ENCODE measurements at places on chromosomes 16 and 17.

DNA sequence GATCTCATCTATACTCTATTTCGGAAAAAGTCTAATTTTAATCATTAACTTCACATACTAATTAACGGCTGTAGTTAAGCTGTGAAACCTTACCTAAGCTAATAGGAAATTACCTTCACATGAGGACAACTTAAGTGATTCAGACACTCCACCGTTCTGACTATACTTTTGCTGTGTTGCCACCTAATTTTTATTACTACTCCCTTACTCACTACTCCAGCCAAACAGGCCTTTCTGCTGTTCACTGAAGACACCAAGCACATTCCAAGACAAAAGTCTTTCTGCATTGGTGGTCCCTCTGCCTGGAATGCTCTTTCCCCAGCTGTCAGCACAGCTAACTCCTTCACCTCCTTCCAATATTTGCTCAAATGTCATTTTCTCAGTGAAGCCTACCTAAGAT lies 1.3 kb downstream of the CMTR2 start:
- no peak for DNase-seq

DNA sequence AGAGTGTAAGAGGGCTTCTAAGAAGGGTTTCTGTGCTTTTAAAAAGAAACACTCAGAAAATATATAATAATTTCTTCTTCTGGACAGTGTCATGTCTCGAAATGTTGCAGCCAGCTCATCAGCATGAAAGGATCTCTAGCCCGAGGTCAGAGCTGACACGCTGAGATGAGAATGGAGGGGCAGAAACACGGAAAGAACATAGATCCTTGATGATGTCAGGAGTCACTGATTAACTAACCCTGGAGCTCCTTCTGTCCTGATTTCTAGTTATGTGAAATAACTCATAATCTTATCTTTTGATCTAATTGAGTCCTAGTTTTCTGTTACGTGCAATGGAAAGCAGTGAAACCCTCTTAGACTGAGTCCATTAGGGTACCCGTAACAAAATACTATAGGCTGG lies 10.3 kb upstream of the TOX3 start:
- DNase-seq, result no peak

GRCh38 chr17:40415390-40415789 lies 2.3 kb downstream of the TOP2A start:
- DNase-seq, result no peak

GRCh38 chr16:89145406-89146161 lies 26.0 kb upstream of the CDH15 start:
- DNase-seq, result no peak

DNA sequence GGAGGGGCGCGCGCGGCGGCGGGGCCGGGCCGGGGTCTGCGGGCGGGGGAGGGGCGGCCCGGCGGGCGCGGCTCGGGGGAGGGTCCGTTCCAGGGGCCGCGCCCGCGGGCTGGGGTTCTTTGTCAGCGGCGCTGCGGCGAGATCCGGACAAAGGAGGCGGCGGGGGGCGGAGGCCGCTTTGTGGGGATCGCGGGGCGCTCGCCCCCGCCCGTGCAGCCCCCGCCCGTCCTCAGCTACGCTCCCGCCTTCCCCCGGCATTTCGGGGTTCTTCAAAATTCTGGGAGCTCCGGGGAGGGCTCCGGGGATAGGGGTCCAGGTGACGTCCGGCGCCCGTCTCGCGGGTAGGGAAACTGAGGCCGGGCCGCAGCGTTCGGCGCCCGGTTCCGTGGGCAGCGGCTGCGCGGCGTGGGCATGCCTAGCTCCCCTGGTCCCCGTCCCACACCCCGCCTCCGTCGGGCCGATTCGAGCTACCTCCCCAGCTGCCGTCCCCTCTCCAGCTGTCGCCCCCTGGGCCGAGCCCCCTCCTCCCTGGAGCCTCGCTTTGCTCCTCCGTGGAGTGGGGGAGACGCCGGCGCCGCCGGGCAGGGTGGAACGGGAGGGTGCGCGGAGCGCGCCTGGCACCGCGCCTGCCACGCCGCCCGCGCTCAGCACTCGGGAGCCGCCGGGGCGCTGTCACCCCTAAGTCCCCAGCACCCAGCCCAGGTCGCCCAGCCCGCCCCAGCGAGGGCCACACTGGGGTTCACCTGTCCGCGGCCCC lies 546 bp downstream of the SNN start:
- DNase-seq, result peak; percentile 35

DNA sequence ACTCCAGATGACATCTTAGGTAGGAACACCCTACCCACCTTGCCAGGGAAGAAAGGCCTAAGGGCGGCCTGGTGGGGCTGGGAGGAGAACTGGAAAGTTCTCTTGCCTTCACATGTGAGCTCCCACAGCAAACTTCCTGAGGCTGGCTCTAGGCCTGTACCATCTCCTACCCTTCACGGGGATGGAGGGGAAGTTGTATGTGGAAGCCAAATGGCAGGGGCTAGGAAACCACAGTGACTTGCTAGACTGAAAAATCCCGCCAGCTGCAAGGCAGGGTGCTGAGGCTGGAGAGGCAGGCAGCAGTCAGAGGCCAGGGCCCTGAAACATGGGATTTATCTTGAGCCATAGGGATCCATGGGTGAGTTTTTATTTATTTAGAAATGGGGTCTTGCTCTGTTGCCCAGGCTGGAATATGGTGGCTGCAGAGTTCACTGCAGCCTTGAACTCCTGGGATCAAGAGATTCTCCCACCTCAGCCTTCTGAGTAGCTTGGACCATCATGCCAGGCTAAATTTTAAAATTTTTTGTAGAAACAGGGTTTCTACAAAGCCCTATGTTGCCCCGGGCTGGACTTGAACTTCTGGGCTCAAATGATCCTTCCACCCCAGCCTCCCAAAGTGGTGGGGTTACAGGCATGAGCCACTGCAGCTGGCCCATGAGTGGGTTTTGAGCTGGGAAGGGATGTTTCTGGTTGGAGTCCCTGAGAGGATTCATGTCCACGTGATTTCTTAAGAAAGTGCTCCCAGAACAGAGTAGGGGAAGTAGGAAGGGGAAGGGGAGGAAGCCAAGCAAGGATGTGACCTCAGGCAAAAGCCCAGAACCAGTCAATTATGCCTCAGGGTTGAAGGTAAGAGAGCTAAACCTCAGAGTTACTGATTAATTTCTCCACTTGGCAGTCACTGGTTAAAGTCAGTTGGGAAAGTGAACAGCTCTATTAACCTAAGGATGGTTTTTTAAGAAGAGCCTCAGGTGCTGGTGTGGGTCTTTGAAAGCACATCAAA lies 4.0 kb upstream of the KAT8 start:
- DNase-seq, result no peak

GRCh38 chr17:36889770-36890349 lies 47.4 kb upstream of the LHX1 start:
- DNase-seq, result no peak

DNA sequence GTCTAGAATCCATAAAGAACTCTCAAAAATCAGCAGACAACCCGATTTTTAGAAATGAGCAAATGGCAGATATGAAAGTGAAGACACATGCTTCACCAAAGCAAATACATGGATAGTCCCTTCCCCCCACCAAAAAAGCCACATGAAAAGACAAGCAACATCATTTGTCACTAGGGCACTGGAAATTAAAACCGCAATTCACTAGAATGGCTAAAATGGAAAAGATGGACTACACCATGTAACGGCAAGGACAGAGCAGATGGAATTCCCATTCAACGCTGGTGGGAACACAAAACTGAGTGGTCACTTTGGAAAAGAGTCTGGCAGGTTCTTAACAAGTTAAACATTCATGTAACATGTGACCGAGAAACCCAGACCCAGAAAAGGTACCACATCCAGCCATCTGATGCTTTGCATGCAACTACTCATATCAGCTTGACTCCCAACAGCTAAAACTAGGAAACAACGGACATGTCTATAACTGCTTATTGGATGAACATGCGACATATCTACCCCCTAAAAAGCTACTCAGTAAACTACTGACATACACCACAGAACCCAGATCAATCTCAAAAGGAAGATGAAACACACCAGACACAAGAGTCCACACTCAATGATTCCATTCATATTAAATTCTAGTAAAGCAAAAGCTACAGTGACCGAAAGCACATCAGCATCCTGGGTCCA lies 132.6 kb downstream of the ZNF778 start:
- DNase-seq, result no peak

DNA sequence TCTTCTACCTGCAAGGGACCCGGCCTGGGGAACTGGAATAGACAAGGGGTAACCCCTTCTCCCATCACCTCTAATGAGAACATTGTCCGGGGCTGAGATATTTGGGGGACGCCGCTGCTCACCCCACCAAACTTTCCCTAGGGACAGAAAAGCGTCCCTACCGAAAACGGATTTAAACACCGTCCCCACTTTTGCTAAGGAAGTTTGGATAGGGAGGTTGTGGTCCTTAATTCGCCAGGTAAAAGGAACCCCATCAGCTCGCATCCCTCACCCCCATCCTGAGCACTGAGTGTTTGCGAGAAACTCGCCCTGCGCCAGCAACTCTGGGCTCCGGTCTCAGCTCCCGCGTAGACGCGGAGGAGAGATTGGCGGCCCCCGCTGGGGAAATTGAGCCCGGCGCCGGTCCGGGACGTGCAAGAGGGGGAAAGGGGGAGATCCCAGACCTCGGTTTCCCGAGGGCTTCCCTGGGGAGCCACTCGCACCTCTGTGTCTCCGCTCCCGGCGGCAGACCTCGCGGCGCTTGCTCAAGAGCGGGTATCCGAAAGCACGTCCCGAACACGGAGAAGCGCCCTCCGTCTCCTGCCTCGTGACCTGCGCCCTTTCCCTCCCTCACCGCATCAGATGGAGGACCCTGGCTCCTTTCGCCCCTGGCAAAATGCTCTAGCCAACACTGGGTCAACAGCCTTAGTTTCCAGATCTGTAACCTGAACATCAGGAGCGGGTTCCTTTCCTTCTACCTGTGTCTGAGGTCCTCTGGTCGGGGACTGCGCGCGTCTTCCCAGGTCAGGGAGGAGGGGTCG lies 3.1 kb upstream of the SOX9 start:
- DNase-seq, result no peak

DNA sequence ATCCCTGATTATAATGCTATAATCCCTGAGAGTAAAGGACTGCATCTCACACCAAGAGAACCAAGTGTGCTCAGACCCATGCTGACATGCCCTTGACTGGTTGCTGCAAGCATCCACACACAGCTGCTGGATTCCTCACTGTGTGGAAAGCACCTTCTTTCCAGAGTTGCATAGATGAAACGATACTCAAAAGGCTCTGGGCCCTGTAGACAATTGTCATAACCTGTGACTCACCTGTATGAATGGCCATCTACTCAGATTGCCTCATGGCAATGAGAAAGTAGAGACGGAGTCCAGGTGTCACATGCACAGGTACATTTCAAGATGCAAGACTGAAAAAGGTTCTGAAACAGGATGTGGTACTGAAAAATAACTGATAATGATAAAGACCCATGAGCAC lies 58.1 kb downstream of the MPHOSPH6 start:
- DNase-seq, result no peak
